ENCODE measurements at places on chromosomes 4 and X.

GRCh38 chrX:143298663-143299241 lies 218.5 kb downstream of the SPANXN3 start:
- no peak for DNase-seq

GRCh38 chr4:152158225-152158624 lies 377.7 kb downstream of the FBXW7 start:
- no peak for DNase-seq

- no peak for DNase-seq
Measured at GRCh38 chrX:41468647-41469323, 21.6 kb downstream of the NYX start.

GRCh38 chr4:52010986-52011385 lies 9.2 kb downstream of the LRRC66 start:
- DNase-seq = no peak

GRCh38 chr4:27189683-27190082 lies 329.0 kb downstream of the STIM2 start:
- DNase-seq = no peak

DNA sequence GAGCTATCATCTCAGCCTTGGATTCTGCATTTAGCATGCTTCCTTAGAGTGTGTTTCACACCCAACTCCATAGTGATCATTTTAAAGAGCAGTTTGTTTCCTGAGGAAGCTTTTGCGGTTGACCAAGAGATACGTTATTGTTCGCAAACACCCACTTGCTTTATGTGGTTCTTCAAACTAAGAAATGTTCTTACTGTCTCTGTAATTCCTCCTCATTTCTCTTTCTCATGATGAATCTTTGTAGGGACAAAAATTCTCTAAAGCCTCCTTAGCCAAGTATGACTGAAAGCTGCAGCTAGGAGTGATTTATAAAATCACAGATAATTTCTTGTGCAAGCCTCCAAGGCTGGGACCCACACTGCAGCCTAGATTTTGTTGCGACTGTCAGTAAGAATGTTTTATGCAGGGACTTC lies 10.0 kb downstream of the TNIP3 start:
- no peak for DNase-seq

DNA sequence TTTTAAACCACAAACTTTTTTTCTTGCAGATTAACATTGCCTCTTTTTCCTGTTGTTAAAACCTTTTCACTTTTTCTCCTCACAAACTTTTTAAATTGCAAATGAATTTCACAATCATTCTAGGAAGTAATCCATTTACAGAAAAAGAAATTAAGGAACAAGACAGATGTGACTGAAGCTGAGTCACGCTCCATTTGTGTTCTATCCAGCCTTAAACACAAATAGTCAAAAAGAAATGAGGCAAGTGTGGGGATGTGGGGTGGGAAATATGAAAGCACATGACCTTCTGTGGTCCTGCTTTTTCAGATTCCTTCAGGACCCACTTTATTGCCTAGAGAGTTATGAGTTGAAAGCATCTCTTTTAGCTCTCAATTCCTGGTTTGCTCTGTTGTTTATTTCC lies 197.0 kb downstream of the ADGRL3 start:
- DNase-seq = no peak

DNA sequence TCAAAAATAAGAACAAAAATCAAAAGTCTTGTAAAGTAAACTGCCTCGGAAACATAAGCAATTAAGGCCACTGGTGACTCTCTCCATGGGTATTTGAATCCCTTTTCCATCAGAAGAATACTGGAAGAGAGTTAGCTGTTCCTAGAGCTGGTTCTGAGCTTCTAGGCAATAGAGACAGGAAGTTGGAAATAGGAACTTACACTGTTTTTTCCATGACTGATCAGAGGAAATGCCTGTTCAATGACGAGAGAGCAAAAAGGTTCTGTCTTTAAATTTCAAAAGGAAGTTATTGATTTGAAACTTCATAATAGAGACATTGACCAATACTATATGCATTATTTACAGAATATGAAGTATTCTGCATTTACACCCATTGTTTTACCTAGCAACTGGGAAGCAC lies 503.5 kb upstream of the ARX start:
- DNase-seq = no peak

- DNase-seq = no peak
Measured at GRCh38 chrX:68675571-68675970, 28.1 kb downstream of the STARD8 start.

DNA sequence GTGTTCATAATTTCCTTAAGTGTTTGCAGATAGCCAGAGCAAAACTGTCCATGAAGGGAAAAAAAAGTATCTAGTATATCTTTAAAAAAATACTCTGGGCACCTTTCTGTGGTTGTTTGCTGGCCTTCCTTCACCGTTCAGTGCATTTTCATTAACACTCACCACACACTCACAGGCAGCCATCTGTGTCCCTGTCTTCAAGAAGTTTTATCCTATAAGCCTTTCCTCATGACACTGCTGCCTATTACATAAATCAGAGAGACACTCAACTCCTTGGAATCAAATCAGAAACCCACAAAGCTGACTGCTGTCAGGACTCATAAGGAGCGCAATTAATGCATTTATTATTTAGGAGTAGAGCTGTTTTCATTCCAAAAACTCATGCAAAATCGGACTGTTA lies 1720.2 kb downstream of the PCDH7 start:
- DNase-seq = no peak

DNA sequence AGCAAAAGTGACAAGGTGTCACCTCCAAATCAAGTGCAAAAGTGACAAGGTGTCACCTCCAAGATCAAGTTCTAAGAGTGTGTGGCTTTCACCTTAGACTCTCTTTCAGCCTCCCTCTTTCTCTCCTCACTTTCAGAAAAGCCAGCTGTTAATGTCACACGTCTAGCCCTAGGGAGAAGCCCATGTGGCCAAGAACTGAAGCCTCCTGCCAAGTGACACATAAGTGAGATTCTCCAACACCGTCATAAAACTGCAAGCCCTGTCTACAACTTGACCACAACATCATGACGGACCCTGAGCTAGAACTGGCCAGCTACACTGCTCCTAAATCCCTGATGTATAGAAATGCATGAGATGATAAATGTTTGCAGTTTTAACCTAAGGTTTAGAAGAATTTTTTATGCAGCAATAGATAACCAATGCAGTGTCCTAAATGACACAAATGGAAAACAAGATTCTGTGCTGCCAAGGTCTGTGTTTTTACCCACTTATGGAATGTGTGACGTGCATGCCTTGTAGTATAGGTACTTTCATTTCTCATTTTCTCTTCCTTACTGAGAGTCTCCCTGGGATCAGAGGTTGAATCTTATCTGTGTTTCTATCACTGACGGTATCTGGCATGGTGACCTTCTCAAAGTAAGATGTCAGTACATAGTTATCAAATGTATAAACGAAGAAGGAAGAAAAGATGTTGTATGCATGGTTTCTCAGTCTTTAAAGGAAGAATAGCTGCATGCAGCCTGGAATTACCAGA lies 25.0 kb downstream of the NLGN4X start:
- DNase-seq = no peak

GRCh38 chrX:119238557-119238956 lies 2.5 kb downstream of the PGRMC1 start:
- DNase-seq = no peak

- DNase-seq = no peak
Measured at GRCh38 chr4:74044677-74045076, 6.2 kb upstream of the CXCL3 start.

GRCh38 chrX:130981836-130982235 lies 76.3 kb upstream of the ARHGAP36 start:
- no peak for DNase-seq

DNA sequence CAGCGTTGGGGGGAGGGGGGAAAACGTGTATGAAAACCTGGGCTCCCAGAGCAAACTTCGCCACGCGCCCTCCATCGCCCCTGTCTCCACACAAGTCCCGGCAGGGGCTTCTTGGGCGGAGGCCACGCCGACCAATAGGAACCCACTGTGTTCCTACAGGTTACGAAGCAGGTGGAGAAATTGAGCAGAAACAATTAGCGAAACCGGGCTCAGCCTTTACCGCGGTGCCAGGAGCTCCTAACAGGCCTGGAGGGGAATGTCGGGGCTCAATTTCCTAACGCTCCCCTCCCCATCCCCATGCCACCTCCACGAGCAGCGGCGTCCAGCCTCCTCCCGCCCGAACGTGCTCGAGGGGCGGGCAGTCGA lies 589 bp upstream of the KIT start:
- no peak for DNase-seq

GRCh38 chr4:127555106-127555505 lies 77.7 kb upstream of the INTU start:
- DNase-seq = no peak

DNA sequence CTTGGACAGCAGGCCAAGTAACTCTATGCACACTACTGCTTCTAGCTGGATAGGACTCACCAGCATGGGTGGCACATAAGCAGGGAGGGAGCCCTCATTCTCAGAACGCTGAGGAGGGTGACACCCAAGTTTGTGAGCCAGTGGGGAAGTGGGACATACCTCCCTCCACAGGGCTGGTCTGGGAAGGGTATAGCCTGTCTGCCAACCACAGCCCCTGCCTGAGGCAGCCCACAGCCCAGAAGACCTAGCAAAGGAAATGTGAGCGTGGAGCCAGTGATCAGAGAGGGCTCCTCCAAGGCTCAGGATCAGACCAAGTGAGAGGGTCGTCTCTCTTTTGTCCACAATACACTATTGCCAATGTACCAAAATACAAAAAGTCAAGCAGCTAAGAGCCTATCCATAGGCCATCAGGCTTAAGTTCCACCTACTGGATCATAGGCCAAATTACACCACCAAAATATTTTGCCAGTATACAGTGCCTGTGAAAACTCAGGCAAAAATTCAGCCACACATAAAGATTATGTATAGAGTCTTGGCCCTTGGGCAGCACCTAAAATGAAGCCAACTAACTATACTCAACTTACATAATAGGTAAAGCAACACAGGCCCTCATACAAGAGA lies 1203.1 kb downstream of the PCDH18 start:
- DNase-seq = no peak

DNA sequence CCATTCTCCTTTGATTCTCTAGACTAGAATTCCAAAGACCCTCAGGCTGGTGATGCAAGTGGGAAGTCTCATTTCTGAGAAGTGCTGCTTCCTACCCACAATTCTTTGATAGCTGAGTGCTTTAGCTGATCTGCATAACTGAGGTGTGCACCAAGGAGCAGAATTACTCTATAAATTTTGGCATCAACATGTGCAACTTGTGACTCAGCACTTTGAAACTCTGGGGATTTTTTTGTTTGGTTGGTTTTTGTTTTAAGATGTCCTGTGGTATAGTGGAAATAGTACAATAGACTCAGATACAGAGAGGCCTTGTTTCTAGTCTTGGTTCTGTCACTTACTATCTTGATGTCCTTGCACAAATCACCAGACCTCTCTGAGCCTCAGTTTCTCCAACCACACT lies 148.4 kb downstream of the AR start:
- no peak for DNase-seq

GRCh38 chr4:186151499-186151898 lies 39.9 kb upstream of the CYP4V2 start:
- DNase-seq = no peak

GRCh38 chr4:133891011-133891410 lies 310.6 kb downstream of the PABPC4L start:
- DNase-seq = no peak

- no peak for DNase-seq
Measured at GRCh38 chr4:19748519-19749479, 502.9 kb upstream of the SLIT2 start.

GRCh38 chrX:63740382-63740781 lies 44.6 kb downstream of the ARHGEF9 start:
- DNase-seq = no peak

DNA sequence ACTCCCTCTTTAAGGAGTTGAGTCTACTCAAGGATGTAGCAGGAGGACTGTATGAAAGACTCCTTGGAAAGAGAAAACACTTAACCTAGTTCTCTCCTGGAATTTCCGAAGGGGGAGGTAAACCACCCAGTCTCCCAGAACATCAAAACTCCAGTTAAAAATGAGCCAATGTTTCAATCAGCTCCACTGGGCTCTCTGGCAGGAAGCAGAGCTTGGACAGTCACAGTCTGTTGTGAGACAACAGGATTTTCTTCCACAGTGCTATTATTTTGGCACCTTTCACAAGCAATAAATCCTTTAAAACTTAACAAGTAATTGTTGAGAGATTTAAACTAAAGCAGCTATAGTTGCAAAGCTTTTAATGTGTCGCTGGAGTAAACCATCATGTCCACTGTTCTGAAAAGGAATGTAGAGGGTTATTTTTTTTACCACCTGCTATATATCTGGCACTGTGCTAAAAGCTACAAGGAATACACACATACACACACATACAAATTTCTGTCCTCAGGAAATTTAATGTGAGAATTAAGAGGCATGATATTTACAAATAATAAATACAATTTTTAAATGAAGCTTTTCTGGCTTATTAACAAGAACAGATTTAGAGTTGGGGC lies 229.2 kb upstream of the INTU start:
- DNase-seq = no peak

DNA sequence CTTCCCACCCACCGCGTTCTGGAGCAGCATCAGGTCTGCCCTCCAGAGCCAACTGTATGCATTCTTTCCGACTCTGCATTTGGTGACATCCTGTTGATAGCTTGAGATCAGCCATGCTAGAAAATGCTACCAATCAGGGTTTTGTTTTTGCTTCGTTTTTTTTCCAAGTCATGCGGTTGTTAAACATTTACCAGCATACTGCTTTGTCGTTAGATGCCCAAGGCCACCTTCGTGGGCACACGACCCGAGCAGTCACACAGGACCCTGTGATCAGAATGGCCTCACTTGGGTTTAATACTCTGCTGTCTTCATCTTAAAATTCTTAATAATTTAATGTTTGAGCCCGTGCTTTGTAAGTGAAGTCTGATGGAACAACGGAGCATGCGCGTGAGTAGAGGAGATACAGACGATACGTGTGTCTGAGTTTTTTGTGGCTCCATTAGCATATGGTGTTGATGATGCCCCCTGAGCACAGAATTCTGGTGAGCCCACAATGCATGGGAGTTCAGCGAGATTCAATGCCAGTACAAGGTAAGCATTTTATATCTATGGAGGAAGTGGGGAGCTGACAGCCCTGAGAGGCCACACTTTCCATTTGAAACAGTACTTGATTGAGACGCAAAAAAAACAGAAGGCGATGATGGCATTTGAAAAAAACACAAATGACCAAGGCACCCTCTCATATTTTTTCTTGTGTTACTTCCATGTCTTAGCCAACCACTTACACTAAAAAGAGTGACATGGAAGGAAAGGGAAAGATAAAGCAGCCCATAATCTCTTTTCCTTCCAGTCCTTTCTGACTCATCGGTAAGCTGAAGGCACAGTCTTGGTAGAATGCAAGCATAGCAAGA lies 323.6 kb downstream of the BCOR start:
- no peak for DNase-seq

- peak; percentile 63 for DNase-seq
Measured at GRCh38 chr4:6546681-6547447, 28.1 kb upstream of the MAN2B2 start.

GRCh38 chr4:145533001-145533400 lies 51.3 kb downstream of the SMAD1 start:
- DNase-seq = no peak

- DNase-seq = no peak
Measured at GRCh38 chr4:11397146-11397545, 31.5 kb downstream of the HS3ST1 start.

- no peak for DNase-seq
Measured at GRCh38 chr4:150096625-150097024, 18.4 kb downstream of the DCLK2 start.

GRCh38 chr4:53307210-53307609 lies 58.7 kb downstream of the SCFD2 start:
- no peak for DNase-seq

- DNase-seq = no peak
Measured at GRCh38 chr4:26985873-26986272, 125.2 kb downstream of the STIM2 start.
